ENCODE measurements at places on chromosomes 1 and 21. TPM values are rescaled to one million over a fixed set of nuclear protein-coding genes. Genes with fewer than 3 reads are reported as not detected.

DNA sequence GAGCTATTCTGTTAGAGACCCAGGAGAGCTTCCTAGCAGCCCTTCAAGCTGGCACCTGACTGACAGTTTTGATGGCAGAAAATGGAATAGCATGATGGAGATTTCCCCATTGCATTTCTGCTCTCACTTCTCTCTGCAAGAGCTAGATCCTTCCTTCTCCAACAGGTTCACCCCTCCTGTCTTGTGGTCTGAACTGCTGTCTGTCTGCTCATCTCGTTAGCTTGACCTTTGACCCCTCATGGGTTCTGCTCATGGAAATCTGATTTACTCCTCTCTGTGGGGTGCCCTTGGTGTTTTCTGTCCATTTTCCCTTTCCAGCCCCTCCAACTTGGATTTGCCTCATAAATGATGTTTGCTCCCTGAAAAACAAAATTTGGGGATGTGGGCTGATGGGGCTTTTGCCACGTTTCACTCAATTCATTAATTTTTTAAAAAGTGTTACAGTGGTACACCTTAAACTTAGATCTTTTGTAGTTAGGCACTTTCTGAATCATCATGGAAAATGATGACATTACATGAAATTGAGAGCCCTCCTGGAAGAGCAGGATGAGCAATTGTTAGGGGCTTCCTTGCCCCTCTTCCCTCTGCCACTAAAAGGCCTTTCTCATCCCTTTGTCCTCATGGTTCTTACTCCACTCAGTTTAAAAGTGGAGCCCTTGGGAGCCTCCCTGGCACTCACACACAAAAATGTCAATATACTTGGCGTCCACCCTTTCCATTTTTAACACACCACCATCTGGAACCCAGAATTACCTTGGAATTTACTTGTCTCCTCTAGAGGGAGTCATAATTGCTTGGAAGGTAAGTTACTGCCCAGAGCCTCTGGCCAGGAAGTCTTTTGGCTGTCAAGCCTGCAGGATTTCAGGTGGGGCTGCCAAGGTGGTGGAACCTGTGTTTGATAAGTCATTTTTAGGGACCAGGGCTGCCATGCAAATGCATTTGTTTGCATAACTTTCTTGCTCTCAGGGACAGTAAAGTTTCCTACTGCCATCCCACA is 31.9 kb upstream of the IL19 start:
- DNase-seq, result peak; percentile 34

- peak; percentile 84 for DNase-seq
These were observed 3.6 kb downstream of the SKI start for GRCh38 chr1:2231532-2232254.

The AMY1A gene
- not detected for total RNA-seq

DNA sequence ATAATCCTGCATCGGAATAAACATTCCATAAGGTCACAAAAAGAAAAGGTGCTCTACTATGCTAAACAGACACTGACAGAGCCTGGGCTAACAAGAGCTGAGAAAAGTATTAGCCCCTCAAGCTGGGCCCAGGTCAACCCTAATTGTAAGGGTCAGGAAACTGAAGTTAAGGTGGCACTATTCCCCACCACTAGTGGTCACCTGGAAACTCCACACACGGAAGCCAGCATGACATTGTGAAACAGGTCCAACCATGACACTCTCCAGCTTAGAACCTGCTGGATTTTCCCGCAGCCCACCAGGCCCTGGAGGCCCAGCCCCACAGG is 1.2 kb downstream of the PTTG1IP start:
- no peak for DNase-seq

GRCh38 chr1:156690675-156691036 is 13.4 kb upstream of the NES start:
- no peak for DNase-seq

The GDAP2 gene
- 18.5 TPM for total RNA-seq

DNA sequence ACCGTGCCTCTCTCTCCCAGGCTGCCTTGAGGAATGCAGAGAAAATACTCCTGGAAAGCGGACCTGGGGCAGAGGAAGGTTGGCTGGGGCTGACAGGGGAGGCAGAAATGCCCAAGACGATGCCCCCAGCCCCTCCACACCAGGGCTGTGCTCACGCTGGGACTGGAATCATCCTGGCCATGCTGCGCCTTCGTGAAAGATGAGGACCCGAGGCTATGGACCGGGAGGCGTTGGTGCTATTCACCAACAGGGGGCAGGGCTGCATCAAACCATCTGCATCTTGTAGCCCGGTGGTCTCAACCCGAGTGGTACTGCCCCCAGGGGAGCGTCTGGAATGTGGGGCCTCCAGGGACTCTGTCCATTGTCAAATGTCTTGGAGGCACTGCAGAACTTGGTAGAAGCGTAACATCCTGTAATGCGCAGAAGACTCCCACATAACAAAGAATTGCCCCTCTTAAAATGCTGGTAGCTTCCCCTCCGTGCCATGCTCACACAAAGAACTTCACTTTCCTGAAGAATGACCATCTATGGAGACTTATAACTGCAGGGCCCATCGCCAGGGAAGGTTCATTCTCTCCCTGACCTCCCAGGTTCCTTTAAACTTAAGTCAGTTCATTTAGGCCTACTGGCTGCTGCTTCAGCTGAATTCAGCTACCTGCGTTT is 251.2 kb downstream of the RRAGC start:
- DNase-seq, result peak; percentile 58

The KRTAP12-4 gene
- not detected for total RNA-seq

DNA sequence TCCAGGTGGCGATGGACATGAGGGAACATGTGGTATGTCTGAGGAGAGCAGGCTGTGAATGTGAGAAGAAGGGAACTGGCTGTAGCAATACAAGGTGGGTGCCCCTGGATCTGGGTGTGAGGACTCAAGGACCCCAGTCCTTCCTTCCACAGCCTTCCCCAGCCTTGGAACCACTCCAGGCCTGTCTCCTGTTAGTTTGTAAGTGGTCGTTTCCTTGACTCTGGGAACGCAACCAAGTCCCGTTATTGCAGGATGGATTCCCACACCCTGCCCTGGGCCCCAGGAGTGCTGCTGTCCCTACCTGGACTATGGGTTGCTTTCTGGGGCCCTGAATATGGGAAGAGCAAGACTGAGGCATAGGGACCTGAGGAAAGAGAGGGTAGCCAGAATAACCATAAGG is 47.2 kb upstream of the VANGL1 start:
- no peak for DNase-seq

The CXADR gene
- 0.29 TPM for total RNA-seq

- no peak for DNase-seq
These were observed 15.6 kb upstream of the TACSTD2 start for GRCh38 chr1:58592522-58593134.

GRCh38 chr1:1541956-1542765 is 1.7 kb upstream of the TMEM240 start:
- DNase-seq, result no peak

All from activated CD8-positive, alpha-beta T cell treated with anti-CD3 and anti-CD28 coated beads for 36 hours (primary cell).